GM12878 (cell line): ENCODE measurements at places on chromosomes 2 and 18.

GRCh38 chr2:225559072-225559415, 159.5 kb downstream of the NYAP2 start:
- no peak for DNase-seq

- DNase-seq, result no peak
These were observed 1950.8 kb upstream of the PIK3C3 start for GRCh38 chr18:40004246-40004645.

GRCh38 chr2:168920504-168921157, 19.5 kb downstream of the G6PC2 start:
- DNase-seq, result no peak

GRCh38 chr18:66129248-66129647, 378.4 kb downstream of the CDH7 start:
- no peak for DNase-seq

- no peak for DNase-seq
These were observed 809.5 kb upstream of the PIK3C3 start for GRCh38 chr18:41145516-41145915.

DNA sequence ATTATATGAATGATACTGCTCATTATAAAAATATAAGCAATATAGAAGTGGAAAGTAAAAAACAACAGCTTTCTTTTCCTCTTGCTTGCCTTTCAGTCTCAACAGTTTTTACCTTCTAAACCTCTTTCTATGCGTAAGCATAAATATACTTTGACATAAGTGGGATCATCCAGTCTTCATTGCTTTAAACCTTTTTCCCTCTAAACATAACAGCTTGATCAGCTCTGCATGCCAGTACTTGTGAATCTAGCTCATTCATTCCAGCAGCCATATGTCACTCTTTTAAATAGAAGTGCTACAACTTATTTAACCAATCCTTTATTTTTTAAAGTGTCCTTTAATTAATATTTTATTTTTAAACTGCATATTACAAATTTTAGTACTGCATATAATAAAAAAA, 88.1 kb downstream of the TTC27 start:
- DNase-seq, result no peak

DNA sequence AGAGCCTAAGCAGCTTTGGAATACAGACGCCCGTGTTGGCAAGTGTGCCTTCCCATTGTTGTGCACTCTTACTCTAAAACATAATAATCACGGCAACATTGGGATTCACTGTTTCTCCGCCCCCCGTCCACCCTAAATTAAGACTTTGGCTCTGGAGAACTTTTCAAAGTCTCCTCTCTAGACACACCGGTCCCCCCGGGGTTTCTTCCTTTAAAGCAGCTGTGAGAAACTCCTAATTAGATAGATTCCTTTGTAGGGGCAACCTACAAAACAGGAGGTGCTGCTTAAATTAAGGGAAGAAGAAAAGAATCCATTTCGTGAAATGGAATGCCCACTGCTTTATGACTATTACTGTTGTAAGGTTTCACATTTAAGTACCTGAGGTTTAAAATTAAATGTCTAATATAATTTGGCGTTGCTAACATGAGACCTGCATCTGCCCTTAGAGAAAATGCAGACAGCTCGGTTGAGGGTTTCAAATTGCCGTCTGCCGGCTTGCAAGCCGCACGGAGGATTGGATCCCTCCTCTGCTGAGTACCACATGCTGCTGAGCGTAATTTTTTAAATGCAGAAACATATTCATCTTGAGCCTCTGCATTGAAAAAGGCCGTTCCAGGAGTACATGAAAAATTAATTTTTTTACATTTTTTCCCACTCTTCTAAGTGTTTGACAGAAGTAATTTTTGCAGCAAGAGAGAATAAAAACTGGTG, 233.3 kb downstream of the GBX2 start:
- DNase-seq, result no peak

DNA sequence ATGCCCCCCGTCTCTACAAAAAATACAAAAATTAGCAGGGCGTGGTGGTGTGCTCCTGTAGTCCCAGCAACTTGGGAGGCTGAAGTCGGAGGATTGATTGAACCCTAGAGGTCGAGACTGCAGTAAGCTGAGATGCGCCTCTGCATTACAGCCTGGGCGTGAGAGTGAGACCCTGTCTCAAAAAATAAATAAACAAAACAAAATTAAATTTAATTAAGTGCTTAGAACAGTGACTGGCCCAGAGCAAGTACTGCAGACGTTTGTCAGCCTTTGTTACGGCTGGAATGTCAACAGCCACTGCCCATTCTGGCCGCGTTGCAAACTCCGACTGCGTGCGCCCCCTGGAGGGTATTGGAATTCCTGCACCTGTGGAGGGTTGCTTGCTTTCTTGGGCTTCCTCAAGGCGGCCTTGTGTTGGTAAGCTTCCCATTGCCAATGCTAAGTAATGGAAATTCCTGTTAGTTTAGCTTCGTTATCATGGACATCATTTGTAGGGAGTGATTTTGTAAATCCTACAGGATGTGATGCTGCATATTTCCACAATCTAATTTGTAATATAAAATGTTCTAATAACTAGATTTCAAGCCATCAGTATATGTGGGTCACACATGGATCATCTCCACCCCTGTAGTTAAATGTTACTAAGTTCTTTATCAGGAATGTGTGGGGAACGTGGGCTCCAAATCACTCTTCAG, 15.9 kb upstream of the ATP6V1B1 start:
- DNase-seq, result no peak

DNA sequence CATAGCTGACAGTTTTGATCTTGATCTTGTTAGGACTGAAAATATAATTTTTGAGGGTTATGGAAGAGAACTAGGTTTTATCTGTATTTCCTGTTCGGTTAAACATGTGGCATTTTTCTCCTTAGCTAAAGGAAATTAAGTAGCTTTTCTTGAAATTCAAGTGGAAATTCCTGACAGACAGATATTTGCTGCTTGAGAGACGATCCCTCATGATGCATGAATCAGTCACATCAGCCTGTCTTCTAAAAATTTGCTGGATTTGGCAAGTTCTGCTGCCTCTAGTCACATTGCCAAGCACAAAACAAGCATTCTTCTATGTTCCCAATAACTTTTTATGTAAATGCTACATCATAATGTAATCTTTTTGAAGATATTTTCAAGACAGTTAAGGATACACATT, 201.8 kb upstream of the ATP5MC3 start:
- DNase-seq, result no peak

DNA sequence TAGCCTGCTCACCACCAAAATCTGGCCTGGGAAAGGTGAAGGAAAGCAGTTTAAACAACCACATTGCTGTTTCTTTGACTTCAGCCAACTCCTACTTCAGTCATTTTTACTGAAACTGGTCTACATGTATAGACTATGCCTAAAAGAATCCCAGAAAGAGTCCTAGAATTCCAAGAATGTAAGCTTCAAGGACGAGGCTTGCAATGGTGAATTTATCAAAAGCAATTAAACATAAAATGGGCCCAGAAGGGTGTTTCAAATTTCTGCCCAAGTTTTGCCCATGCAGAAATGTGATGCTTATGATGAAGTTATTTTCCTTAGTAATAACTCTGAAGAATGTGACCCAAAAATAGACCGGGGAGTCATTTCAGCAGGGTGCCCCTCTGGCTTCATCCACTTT, 16.6 kb downstream of the EN1 start:
- DNase-seq, result no peak

- DNase-seq, result no peak
These were observed 1.0 kb downstream of the IMPACT start for GRCh38 chr18:24427484-24427883.

DNA sequence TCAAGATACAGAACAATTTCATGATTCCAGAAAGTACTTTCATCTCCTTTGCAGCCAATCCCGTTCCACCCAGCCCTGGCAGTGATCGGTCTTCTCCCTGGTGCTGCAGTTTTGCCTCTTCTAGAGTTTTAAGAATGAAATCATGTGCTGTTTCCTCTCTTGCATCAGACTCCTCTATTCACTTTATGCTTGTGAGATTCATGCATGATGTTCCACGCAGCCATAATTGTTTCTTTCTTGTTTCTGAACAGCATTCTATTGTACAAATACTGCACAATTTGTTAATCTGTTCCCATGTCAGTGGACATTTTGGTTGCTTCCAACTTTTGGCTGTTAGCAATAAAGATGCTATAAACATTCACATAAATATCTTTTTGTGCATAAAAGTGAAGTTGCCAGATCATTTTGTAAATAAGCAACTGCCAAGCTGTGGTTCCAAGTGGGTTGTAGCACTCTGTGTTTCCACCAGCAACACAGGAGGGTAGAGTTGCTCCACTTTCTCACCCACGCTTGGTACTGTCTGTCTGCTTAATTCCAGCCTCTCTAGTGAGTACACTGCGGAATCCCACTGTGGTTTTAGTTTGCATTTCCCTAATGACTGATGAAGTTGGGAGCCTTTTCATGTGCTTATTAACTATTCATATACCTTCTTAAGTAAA, 104.5 kb downstream of the TWIST2 start:
- no peak for DNase-seq

DNA sequence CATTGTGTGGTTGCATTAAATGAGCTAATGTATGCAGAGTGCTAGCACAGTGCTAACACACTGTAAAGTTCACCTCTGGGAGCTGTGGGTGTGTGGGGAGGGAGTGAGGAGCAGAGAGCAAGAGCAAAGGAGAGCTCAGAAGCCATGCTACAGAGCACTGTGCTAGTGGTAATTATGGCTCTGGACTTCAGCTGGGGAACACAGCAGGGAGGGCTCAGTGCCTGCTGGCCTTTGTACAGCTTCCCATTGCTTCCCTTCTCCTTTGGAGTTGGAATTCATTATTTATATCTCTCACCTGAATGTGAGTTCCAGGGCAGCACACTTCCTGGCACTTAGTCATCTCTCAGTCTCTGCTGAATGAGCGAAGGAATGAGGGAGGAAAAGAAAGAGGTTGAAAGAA, 2.5 kb upstream of the PLA2R1 start:
- no peak for DNase-seq

DNA sequence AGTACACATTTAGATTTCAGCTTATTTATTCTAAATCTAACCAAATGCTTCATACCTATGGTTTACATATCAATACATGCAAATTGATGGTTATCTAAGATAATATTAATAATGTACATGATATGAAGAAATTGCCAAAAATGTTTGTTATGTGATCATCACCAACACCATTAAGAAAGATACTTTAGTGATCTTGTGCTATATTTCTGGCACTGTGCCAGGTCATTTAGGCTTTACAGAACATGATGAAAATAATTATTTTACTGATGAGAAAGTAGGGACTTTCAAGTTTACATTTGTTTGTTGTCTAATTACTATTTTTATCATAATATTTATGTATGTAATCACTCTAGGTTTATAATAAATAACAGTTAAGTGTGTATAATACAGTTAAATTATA, 158.3 kb downstream of the GULP1 start:
- DNase-seq, result no peak

- no peak for DNase-seq
These were observed 1076.5 kb upstream of the ZEB2 start for GRCh38 chr2:145596416-145596815.

DNA sequence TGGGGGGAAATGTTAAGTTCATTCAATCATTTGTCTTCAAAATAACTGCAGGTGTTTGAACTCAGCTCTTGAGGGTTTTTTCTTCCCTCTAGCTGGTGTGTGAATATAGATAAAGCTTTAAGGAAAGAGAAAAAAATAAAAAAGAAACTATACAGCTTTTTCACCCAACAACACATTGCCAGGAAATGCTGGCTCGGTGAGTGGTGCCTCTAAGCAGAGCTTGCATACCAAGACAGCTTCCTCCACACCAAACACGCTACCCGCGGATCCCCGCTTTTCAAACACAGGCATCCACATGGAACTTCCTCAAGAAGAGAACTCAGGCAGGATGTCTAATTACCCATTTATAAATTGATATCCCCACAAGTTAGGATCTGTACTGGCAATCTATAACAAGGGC, 69.8 kb upstream of the TANK start:
- no peak for DNase-seq

- DNase-seq, result no peak
These were observed 38.5 kb downstream of the NPHP1 start for GRCh38 chr2:110166266-110166665.

GRCh38 chr2:95009412-95009811, 16.1 kb upstream of the MAL start:
- no peak for DNase-seq

DNA sequence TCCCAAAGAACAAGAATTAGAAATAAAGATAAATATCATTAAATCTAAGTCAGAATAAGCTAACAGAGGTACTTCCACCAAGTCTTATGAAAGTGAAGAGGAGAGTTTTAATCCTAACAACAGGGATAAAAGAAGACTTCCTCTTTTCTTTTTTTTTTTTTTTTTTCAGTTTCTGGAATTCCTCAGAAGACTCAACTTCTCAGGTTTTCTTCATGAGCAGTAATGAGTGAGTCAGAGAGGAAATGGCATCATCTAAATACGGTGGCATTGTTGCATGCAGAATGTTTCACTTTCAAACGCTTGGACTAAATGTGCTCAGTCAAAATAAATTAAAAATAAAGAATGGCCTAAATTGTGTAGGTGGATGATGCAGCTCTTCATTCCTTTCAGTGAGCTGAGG, 45.6 kb upstream of the ARHGAP15 start:
- no peak for DNase-seq

GRCh38 chr2:73700661-73701447, 36.3 kb downstream of the TPRKB start:
- DNase-seq, result no peak

- peak; percentile 19 for DNase-seq
These were observed 4.6 kb downstream of the TGIF1 start for GRCh38 chr18:3454365-3455089.

DNA sequence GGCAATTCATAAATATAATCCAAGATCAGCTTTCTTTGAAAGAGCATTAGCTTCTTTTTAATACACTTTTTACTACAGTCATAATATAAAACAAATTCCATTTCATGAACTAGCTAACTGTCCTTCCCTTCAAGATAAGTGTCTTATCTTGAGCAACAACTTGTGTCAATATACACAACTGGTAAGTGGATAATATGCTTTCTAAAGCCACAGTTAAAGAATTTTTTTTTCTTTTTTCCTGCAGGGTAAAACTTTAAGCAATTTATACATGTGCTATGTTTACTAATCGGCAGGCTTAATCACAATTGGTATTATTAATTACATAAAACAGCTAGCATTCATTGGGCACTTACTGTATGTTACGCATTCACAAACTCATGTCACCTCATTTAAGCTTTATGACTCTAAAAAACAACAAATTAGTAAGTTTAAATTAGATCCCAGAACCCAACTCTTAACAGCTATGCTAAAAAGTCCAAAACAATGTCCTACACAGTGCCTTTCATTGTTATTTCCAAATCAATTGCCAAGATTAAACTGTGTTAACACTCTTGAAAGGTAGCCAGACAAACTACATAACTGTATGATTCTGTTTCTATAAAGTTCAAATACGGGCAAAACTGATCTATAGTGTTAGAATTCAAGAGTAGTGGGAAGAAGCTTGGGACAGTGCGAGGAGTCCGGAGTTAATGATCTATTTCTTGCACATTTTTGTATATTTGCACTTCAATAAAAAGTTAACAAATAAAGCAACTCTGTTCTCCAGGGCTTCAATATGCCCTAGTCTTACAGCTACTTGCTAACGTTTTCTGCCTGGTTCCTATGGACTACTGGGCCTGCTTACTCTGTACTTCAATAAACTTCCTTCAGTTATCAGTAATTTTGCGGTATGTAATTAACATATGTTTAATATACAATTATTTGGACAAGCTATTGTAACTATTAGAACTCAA, 6.0 kb downstream of the TXNL1 start:
- DNase-seq, result no peak
